Stimulated activated CD8-positive, alpha-beta memory T cell treated with anti-CD3 and anti-CD28 coated beads, Interleukin-7, amount 100 ng/mL, for 4 hours (primary cell): ENCODE measurements at places on chromosomes 7 and 10.

DNA sequence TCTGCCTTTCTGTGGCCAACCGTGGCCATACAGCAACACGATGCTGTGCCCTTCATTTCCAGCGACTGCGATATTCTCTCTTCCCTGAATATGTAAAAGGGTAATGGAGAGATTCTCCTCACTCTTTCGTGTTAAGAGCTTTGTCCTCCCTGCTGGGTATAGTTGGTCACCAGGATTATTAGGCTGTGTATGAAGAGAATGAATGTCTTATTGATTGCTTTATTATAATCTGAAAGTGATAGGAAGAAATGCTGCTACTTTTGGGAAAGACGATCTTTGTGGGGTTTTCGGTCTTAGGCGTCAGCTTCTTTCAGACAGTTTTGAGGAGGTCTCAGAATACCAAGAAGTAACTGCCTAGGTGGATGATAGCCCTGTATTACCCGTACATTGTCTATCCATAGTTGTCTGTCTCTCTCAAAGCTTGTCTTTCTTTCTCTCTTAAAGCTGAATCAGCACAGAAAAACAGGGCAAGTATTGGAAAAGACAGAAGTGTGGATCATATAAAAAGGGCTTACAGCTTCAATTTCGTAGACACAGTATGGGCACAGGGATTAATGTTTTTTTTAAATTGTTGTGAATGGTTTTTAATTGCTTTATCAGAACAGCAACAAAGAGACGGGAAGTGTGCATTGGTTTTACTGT lies 1.2 kb downstream of the AHCYL2 start:
- DNase-seq = no peak

GRCh38 chr7:98175260-98175940 lies 35.8 kb upstream of the BHLHA15 start:
- DNase-seq = no peak

DNA sequence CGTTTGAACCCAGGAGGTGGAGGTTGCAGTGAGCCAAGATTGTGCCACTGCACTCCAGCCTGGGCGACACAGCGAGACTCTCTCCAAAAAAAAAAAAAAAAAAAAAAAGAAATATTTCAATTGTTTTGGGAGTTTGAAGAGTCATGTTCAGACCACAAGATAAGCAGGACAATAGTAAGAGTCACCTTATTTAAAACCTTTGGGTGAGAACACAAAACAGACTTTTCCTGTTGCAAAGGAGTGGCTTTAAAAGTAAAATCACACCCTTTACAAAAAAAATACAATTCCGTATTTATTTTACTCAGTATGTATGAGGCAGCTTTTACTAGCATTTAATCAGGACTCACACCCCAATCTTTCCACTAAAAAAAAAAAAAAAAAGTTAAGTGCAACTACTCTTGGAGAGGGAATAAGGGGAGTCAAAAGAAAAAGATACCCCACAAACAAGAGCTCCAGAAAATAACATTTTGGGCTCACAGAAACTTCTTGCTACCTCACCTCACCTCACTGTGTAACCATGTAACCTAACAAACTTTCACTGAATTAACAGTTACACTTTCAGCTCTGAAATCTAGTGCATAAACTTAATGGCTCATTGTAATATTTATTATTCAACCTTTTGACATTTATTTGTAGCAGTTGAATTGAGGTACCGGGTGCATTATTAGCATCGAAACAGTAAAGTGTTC lies 11.2 kb downstream of the SKIDA1 start:
- no peak for DNase-seq

GRCh38 chr7:37552030-37552429 lies 103.4 kb upstream of the ELMO1 start:
- no peak for DNase-seq

DNA sequence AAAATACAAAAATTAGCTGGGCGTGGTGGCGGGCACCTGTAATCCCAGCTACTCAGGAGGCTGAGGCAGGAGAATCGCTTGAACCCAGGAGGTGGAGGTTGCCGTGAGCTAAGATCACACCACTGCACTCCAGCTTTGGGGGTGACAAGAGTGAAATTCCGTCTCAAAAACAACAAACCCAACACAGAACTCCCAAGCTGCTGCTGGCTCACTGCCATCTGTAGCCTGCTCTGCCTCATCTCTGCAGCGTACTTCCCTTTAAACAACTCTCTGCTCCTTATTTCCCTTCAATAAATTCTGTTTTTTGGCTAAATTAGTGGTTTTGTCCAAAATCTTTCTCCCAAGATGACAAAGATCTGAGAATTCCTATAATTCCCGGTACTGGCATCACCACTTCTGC lies 189.2 kb upstream of the GALNT17 start:
- no peak for DNase-seq

DNA sequence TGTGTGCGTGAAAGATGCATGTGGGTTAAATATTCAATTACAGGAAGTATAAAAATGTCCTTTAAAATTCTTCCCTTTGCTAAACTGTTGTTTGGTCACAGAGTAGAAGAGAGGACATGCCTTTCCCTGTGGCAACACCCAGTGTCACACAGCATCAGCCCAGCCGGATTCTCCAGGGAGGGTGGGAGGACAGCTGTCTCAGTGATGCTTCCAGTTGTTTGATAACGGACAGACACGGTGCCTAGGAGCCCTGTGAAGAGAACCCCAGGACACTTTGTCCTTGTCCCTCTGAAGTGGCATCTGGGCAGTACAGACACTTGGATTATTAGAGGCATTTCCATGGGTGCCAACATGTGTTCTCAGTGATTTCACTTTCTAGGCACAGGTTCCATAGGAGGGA lies 306.6 kb upstream of the LRGUK start:
- DNase-seq = no peak

- no peak for DNase-seq
Measured at GRCh38 chr10:97498841-97499560, at the start of gene UBTD1. TSS of gene UBTD1 (plus strand) at chr10:97498924. CDS start at chr10:97499204, 280 bp downstream.

DNA sequence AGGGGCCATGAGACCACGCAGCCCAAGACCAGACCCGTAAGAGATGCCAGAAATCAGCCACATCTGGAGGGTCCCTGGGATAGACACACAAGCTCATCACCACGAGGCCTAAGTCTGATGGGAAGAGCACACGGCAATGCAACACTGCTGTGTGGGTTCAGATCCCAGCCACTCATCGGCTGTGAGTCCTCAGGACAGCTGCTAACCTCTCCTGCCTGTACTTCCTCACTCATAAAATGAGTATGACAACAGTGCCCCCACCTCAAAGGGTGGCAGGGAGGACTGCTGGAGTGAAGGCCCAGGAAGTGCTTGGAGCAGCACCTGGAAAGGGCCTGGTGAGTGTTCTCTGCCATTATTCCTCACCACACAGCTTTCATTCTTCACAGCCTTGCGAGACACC lies 60.9 kb downstream of the MAD1L1 start:
- DNase-seq = no peak

- DNase-seq = no peak
Measured at GRCh38 chr10:74011770-74012169, 13.9 kb downstream of the VCL start.

DNA sequence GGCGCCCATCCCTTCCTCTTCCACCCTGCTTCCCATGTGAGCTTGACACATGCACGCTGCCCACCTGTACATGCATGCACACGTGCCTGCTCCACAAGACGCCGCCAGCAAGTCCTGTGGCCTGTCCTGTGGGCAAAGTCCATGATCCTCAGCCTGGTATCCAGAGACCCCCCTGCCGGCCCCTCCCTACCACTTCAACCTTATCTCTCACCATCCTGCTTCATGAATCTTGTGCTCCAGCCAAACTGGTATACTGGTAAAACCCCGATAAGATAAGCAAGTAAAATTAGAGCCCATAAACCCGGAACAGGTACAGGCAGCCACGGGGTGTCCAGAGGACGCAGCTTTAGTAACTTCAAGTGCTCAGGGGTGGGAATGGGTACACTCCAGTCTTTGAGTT lies 11.8 kb upstream of the TBXAS1 start:
- no peak for DNase-seq

DNA sequence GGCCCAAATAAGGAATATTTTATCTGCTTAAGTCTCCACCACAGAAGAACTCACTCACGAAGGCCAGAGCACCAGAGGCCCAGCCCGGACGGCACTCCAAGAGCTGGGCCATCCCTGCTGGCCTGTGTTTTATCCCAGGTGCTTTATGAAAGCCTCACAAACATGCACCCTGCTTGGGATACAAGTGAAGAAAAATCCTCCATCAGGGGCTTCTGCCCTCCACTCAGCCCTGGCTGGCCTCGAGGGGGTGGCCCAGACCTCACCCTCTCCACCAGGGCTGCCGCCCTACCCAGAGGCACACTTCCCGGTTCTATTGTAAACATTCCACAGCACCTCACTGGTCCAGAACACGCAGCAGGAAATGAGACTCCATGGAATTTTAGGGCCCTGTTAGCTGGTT lies 19.8 kb upstream of the DNAAF5 start:
- DNase-seq = no peak

- DNase-seq = no peak
Measured at GRCh38 chr10:117936566-117936965, 110.2 kb downstream of the RAB11FIP2 start.

DNA sequence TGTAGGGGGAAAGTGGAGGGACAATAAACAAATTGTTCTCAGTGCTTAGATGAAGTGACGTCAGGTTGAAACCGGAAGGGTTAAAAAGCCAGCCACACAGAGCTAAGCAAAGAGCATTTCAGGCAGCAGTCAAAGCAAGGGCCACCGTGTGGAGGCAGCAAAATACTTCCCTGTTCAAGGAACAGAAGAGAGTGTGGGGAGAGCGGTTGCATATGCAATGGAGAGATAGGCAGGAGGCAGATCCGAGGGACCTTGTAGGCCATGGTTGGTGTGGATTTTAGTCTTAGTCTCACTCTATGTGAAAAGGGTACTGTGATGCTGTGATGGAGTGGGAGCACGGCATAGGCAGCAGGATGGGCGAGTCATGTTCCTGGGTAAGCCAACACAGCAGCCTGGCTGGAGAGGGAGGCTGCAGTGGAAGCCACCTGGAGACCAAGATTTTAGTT lies 3.8 kb upstream of the STN1 start:
- no peak for DNase-seq

- DNase-seq = no peak
Measured at GRCh38 chr10:22737587-22737986, 23.2 kb upstream of the PIP4K2A start.

- DNase-seq = no peak
Measured at GRCh38 chr10:114408112-114408967, 4.0 kb upstream of the AFAP1L2 start.

DNA sequence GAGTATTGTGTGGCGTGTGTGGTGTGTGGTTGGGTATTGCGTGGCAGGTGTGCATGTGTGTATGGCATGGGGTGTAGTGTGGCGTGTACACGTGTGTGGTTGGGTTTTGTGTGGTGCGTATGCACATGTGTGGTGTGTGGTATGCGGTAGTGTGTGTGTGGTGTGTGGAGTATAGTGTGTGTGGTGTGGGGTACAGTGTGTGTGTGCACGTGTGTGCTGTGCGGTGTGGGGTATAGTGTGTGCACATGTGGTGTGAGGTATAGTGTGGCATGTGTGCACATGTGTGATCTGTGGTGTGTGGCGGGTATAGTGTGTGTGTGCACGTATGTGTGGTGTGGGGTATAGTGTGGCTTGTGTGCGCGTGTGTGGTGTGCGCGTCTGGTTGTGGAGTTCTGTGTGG lies 20.9 kb upstream of the UTF1 start:
- DNase-seq = no peak

DNA sequence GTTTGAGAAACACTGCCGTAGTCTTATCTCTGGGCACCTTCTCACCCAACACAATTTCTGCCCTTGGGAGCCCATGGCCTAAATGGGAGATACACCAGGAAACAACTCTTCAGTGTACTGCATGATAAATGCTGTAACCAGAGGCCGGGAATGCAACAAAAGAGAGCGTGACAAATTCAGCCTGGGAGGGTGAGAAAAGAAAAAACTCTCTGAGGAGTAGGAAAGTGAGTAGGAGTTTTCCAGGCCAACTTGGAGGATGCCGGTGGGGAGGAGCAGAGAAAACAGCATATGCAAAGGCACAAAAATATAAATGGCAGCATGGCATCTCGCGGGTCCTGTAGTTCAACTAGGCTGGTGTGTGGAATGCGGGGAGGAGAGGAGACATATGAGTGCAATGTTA lies 624.5 kb downstream of the PARD3 start:
- DNase-seq = no peak

GRCh38 chr10:88408096-88408495 lies 175.0 kb downstream of the RNLS start:
- no peak for DNase-seq

GRCh38 chr7:139598642-139599041 lies 75.2 kb downstream of the CLEC2L start:
- DNase-seq = no peak

- DNase-seq = no peak
Measured at GRCh38 chr10:44908066-44908749, 2.9 kb upstream of the TMEM72 start.

DNA sequence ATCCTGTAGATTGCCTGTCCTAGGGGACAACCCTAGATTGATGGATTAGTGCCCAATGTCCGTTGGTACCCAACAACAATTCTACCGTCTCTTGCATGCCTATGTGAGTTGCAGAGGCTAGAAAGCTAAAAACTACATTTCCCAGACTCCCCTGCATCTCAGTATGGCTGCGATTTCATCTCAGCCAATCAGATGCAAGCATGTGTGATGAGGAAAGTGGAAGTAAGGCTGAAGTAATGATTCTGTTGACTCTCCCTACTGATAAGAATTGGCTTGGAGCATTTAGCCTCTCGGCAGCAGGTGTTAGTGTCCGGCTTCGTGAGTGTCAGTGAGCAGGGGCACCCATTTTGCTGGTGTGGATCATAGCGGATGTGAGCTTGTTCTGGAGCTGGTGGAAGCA lies 171.9 kb downstream of the FGFR2 start:
- DNase-seq = no peak

- no peak for DNase-seq
Measured at GRCh38 chr7:18558503-18558902, 63.0 kb downstream of the HDAC9 start.

DNA sequence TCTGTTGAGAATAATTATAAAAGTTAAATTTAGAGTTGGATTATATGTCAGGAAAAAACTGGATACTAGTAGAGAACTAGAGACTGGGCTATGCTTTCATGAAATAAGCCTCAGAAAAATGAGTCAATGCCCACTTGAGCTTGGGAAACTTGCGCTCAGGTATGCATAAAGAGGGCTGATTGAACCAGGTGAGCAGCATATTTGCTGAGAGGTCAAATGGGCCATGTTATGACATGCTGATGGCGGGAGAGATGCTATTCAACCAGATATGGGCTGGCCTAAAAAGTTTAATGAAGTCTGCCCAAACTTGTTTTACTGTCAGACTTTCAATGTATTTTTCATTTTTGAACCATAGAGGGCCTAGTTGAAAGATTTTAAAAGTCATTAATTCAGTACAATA lies 837.6 kb upstream of the GHITM start:
- DNase-seq = no peak

- DNase-seq = no peak
Measured at GRCh38 chr7:19249281-19249680, 104.1 kb upstream of the FERD3L start.

GRCh38 chr7:122402235-122402634 lies 97.7 kb upstream of the FEZF1 start:
- DNase-seq = no peak

GRCh38 chr7:29234438-29234837 lies 39.9 kb downstream of the CHN2 start:
- no peak for DNase-seq

GRCh38 chr10:132392811-132393694 lies 3.9 kb upstream of the PWWP2B start:
- DNase-seq = no peak

GRCh38 chr7:75649462-75649861 lies 89.3 kb downstream of the HIP1 start:
- no peak for DNase-seq
